GM19239 (cell line): ENCODE measurements at places on chromosomes 1 and 21.

GRCh38 chr1:8684590-8684989, 132.8 kb downstream of the RERE start:
- no peak for DNase-seq

GRCh38 chr1:178150610-178151009, 56.7 kb downstream of the RASAL2 start:
- no peak for DNase-seq

DNA sequence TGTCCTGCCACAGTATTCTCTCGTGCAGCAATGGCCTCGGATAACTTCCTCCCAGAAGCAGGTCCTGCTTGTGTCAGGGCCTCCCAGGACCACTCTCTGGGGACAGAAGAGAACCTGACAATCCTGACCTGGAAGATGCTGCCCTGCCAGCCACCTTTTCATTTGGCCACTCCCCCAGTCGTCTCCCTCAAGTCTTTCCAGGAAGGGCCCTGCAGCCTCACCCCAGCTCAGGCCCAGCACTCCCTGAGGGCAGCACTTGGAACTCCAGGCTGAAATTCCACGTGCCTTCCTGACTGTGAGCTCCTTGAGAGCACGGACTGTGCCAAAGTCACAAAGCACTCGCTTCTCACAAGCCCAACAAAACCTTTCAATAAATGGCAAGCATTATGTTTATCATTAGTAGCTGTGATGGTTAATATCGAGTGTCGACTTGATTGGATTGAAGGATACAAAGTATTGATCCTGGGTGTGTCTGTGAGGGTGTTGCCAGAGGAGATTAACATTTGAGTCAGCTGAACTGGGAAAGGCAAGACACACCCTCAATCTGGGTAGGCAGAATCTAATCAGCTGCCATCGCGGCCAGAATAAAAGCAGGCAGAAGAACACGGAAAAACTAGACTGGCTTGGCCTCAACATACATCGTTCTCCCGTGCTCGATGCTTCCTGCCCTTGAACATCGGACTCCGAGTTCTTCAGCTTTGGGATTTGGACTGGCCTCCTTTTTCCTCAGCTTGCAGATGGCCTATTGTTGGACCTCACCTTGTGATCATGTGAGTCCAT, 2.3 kb upstream of the CLEC20A start:
- no peak for DNase-seq

GRCh38 chr1:54800899-54801759, at the start of gene TTC22:
Gene TTC22 (minus strand): TSS chr1:54801323. CDS start chr1:54801163, 160 bp downstream.
- peak; percentile 88 for DNase-seq

GRCh38 chr1:39490596-39491145, 765 bp upstream of the BMP8A start:
- no peak for DNase-seq

DNA sequence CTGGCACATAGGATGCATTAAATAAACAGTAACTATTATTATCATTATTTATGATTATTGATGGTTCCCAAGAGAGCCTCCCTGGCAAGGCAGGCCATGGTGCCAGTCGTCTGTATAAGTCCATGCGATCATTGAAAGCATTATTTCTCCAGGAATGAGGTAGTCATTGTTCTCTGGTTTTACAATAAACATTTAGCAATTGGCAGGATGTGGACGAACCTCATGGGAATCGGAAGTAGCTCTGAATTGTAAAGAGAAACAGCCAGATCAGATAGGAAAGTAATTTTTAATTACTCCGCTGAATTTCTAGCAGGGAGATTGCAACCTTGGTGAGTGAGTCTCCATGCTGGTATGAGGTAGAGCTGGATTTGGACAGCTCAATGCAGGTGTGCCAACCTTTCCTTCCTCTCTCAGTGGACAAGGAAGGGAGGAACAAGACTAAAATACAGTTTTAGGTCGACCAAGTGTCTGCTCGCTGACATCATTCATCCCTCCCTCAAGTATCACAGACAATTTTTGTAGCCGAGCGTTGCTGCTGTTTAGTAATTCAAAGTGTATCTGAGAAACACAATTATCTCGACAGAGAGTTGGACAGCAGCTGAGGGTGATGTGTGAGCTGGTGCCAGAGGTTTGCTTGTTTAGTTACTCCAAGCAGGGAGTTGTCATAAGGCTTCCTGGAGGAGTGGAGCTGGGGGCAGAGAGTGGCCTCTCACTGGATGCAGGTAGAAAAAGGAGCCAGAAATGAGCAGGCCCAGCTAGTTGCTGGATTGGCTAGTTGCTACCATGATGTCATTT, 250.8 kb downstream of the KCNJ6 start:
- DNase-seq = no peak

GRCh38 chr1:204730826-204731459, 45.4 kb upstream of the LRRN2 start:
- no peak for DNase-seq

DNA sequence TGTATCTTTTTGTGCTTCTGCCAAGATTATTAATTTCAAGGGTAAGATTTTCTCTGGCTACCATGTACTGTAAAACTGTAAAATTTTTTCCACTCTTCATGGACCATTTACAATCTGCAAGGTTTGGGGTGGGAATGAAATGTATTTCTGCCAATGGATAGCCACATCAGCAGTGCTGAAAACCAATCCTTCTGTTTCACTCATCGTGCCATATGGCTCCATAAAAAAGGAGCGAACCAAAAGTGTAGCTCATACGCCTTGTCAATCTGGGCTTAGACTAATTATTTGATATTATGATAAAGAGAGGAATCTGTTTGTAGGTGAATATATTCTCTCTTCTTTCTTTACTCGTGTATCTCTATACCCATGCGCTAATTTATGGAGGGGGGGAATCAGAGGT, 3.0 kb upstream of the SLC44A5 start:
- no peak for DNase-seq

- DNase-seq = no peak
These were observed 2.5 kb upstream of the MEF2D start for GRCh38 chr1:156502894-156503697.

- no peak for DNase-seq
These were observed 34.8 kb upstream of the PSMG1 start for GRCh38 chr21:39218082-39218409.

DNA sequence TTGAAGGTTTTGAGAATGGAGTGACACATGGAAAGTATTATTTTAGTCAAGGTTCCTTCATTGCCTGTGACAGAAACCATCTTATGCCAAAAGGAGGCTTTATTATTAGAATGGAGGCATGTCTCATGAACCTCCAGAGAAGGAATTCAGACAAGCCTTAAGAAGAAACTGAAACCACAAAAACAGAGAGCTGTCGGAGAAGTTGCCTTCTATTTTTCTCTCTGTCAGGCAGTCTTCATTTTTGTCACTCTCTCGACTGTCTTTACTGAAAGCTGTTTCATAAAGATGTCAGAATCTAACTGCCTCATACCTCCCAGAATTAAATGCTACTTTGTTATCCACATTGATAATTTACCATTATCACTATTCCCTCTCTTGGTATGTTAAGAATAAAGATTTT, 434.7 kb upstream of the ADGRL4 start:
- DNase-seq = no peak

GRCh38 chr1:223089250-223089649, 53.8 kb downstream of the TLR5 start:
- DNase-seq = no peak

GRCh38 chr1:40783001-40783905, at the start of gene KCNQ4:
Gene KCNQ4 (plus strand): TSS chr1:40783787. CDS start chr1:40784094, 307 bp downstream.
- DNase-seq = no peak

- DNase-seq = no peak
These were observed 15.5 kb downstream of the IFNGR2 start for GRCh38 chr21:33418691-33419090.

GRCh38 chr1:93411000-93411399, 36.9 kb upstream of the FNBP1L start:
- no peak for DNase-seq

DNA sequence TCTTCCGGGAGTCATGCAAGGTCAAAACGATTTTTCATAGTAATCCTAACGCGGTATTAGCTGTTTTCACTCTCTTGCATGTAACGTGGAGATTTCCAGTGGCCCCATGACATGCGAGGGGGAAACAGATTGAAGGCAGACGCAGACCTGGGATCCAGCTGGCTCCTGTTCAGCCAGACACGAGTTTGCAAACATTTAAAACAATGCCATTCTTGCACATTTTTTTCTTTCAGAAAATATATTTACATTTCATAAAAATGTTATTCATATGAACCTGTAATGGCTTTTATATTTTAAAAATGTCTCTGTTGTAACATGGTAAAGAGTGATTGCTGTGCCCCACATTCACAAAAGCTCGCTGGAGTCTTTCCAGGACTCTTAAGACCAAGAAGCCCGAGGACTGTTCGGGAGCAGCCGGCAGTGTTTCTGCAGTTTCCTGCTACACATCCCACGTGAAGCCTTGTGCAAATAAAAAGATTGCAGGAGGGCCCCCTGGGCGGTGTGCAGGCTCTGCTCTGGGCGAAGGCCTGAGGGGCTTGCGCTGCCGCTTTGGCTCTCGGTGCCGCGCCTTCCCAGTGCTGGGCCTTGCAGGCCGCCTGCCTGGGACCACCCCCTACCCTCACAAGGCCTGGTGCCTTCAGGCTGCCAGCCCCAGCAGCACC, 184.9 kb downstream of the DYRK1A start:
- DNase-seq = no peak

- peak; percentile 9 for DNase-seq
These were observed 116.1 kb downstream of the SPATA17 start for GRCh38 chr1:217747156-217747769.

DNA sequence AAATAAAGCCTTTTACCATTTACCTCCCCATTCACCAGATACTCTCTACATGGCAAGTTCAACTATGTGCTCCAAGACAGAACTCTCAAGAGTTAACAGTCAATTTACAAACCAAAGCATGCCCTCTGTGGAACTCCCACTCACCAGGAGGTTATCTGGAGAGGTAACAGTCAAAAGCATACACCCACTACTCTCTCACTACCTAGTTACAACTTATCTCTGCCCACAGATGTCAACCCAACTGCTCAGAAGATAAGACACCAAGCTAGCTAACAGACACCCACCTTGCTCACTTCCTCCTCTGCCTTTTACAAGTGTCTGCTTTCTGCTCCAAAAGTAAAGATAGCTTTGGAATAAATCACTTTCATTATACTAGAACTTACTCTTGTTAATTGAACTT, 131.0 kb downstream of the TRIM33 start:
- DNase-seq = no peak

- DNase-seq = no peak
These were observed 10.1 kb downstream of the MEF2D start for GRCh38 chr1:156490401-156491032.

GRCh38 chr1:107817206-107817605, 147.8 kb downstream of the VAV3 start:
- no peak for DNase-seq

- no peak for DNase-seq
These were observed 78.0 kb downstream of the RGS13 start for GRCh38 chr1:192713921-192714320.

GRCh38 chr1:205041001-205041715, 1.9 kb upstream of the CNTN2 start:
- no peak for DNase-seq

DNA sequence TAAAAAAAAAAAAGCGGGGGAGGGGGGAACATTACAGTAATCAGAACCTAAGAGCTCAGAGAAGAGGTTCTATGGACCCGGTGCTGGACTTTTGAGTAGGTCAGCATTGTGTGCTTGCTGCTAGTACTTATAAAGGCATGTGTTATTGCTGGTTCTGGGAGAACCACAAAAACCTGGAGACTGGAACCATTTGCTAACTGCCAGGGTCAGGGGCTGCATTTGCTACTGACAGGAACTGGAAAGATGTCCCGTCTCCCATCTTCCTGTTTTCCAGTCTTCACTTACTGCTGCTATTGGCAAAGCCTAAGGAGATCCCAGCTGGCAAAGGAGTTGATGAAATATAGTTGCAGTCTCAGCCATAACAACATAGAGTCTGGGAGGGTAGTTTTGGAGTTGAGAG, 4.3 kb downstream of the RNF2 start:
- no peak for DNase-seq

DNA sequence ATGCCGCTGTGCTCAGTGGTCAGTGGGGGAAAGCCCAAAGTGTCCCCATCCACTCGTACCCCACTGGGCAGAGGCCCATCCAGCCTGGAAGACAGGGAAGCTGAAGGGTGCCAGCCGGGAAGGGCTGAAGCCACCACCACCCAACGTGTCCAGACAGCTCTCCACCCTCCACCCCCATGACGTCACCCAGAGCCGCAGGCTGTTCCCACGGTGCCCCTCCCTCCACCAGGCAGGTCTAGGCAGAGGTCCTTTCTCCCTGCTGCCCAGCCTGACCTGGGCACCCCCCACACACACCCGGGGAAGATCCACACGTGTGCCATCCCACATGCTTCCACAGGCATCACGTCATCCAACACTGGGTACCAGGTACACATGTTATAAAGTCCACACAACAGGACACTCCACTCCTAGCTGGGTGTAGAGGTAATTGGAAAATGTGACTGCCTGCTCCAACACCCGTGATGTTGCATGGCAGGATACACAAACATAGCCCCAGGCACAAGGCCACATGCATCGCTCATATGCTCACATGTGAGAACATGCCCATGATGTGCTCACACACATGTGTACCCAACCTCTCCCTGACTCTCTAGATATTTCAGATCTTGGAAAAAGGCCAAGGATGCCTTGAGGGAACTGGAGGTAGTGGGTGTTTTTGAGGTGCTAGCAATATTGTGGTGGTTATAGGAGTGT, 5.1 kb upstream of the ARHGAP30 start:
- no peak for DNase-seq

GRCh38 chr1:151803164-151803563, 2.1 kb downstream of the LINGO4 start:
- no peak for DNase-seq

GRCh38 chr1:52752484-52752826, 26.2 kb downstream of the ZYG11B start:
- DNase-seq = no peak

- no peak for DNase-seq
These were observed 9.4 kb downstream of the CORT start for GRCh38 chr1:10459184-10459583.

DNA sequence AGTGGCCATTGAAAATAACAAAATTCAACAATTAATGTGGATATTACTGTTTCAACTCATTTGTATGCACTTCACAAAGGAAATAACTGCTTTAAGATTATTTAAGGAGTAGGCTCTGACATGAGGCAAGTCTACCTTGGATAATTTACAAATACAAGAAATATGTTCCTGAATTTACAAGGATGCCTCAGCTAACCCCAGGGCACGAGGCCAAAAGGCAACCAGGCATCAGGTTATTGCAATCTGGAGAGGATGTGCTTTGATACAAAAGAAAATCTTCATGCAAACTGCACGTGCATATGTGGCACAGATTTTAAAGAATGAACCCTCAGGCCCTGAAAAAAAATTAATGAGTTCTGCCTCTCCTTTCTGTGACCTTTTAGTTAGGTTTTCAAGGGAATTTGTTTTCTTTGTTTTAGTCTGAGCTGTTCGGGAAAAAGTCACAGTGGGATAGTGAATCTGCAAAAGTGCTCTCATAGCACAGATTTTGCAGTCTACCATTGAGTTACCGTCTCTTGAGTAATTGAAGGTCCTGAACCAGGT, 1304.2 kb upstream of the ADGRL4 start:
- DNase-seq = no peak

DNA sequence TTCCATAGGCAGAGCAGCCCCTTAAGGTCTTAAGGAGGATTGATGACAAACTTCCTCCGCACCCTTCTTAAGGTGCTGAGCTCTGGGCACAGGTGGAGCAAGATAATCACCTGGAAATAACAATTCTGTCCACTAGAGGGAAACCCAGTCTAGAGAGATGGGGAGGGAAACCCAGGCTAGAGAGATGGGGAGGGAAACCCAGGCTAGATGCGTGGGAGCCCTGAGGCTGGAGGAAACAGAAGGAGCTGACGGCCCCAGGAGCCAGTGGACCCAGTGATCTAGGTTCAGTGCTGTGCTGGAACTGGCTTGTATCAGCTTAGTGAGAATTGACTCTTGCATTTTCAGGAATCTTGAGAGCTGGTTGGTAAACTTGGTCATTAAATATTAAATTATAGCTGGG, 17.8 kb upstream of the MYCL start:
- DNase-seq = peak; percentile 88
